ENCODE measurements at places on chromosomes 16 and 17.

DNA sequence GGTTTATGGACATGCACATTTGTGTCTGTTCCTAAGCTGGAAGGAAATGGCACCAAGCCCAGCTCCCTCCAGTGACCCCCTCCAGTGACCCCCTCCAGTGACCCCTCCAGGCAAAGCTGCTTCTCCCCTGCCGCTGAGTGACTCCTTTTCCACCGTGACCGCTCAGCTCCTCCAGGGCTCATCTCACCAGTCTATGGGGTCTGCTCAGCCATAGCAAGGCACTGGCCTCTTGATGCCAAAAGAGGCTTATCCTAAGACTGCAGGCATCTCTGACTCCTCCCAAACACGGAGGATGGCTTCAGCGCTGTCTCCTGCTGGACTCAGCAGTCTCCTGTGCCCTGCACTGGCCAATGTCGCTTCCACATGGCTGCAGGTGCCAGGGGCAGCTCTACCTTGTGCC lies 35.3 kb downstream of the FA2H start:
- DNase-seq: no peak

- DNase-seq: no peak
Measured at GRCh38 chr17:76417499-76418143, 33.2 kb downstream of the SPHK1 start.

- DNase-seq: no peak
Measured at GRCh38 chr17:43613917-43614316, 47.8 kb downstream of the MEOX1 start.

- DNase-seq: peak; percentile 87
Measured at GRCh38 chr17:82216301-82217119, 3.9 kb upstream of the CCDC57 start.

- DNase-seq: no peak
Measured at GRCh38 chr16:29784157-29784556, 6.1 kb downstream of the ZG16 start.

DNA sequence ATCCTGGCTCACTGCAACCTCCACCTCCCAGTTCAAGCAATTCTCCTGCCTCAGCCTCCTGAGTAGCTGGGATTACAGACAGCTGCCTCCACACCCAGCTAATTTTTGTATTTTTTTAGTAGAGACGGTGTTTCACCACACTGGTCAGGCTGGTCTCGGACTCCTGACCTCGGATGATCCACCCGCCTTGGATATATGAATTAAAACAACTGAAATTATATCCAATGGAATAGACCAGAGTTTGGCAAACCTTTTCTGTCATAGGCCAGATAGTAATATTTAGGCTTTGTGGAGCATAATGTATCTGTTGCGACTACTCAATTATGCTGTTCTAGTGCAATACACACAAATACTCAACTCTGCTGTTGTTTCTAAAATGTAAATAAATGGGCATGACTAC lies 93.8 kb upstream of the NACA2 start:
- DNase-seq: no peak

GRCh38 chr17:61875285-61875684 lies 12.0 kb upstream of the BRIP1 start:
- no peak for DNase-seq

- DNase-seq: peak; percentile 81
Measured at GRCh38 chr16:87968541-87968940, 17.3 kb downstream of the BANP start.

DNA sequence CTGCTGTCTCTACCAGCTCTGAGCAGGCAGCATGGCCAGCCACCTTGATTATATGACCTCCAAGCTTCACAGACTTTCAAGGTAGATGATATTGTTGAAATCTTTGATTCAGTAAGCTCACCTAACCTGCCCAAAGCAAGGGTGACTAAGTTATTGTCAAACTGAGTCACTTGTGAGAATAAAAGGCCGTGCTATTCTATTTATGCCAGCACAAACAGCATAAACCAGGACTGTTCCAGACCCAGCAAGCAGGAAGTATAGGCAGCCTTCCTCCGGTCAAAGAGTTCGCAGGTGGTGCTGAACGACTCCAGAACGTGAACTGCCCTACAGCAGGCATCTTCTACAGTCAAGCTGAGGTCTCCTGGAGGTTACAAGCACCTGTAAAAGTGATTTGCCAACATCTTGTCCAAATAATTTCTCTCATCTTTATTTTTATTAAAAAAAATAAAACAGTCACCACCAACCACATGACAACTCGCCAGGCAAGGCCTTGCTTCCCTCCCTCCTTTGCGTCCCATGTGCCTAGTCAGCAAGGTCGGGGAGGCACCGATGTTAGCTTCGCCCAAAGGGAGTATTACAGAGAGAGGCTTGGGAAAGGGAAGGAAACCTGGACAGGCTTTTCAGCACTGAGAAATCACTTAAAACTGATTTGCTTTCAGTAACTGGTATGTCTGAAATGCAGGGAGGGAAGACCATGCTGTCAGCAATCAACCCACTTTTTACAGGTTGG lies 10.8 kb downstream of the ARL2BP start:
- DNase-seq: no peak

DNA sequence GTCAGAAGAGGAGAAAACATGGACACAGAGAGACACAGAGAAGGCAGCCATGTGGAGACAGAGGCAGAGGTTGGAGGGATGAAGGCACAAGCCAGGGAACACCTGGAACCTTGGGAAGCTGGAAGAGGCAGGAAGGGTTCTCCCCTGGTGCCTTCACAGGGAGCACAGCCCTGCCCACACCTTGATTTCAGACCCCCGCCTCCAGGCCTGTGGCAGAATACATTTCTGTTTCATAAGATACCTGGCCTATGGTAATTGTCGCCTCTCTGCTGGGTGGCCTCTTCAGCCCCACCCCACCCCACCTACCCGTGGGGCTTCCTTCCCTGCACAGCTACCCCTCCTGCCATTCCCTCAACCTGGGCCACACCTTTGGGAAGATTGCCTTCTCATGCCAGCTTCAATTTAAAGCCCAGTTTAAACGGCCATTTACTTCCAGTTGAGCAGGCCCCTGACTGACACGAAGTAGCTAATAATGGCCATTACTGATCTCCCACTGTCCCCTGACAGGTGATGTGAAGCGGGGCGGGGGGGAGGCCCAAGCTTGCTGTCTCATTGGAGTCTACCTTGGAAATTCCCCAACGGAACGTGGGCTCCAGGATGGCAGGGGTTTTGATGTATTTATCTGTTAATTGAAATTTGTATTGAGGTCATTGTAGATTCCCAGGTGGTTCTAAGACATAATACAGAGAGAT lies 291.7 kb upstream of the FOXF1 start:
- no peak for DNase-seq

DNA sequence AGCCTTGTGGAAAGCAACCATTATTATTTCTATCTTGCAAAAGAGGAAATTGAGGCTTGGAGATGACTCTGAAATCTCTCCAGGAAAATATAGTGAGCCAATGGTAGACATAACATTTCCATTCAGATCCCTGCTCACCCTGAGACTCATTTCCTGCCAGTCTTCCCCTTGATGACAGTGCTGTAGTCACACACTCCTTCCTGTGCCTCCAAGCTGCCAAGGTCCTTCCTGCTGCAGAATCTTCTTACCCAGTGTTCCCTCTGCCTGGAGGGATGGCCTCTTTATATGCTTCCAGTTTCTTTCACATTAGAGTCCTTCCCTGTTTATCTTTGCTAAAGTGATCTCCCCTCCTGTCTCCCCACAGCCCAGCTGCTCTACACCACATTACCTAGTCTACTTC lies 648.1 kb downstream of the TOX3 start:
- no peak for DNase-seq

DNA sequence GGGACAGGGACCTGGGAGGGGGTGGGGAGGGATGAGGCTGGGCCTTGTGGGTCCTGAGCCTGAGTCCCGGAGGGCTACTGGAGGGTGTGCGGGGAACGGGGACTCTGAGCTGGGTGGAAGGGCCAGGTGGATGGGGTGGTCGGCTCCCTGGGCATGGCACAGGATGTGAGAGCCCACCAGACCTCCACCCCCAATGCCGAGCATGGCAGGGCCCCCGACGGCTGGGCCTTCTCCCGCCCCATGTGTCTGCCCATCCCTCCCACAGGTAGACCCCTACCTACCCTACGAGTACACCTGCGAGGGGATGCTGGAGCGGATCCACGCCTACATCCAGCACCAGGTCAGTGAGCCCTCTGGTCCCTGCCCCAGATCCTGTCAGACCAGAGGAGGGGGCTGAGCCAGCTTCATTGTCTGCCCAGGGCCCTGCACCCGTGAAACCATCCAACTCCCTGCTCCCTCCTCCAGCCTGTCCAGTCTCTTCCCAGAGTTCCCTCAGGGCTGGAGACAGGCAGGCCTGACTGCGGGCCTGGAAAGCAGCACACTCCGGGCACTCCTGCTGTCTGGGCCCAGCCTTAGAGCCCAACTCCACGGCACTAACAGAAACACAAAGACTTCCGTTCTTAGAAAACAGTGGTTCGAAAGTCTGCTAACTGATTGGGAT lies 78.0 kb downstream of the MGAT5B start:
- no peak for DNase-seq

GRCh38 chr17:70259400-70259799 lies 90.1 kb downstream of the KCNJ2 start:
- DNase-seq: no peak

GRCh38 chr16:23869052-23869451 lies 33.3 kb downstream of the PRKCB start:
- DNase-seq: no peak

GRCh38 chr17:40558890-40559563 lies 6.2 kb downstream of the CCR7 start:
- no peak for DNase-seq

DNA sequence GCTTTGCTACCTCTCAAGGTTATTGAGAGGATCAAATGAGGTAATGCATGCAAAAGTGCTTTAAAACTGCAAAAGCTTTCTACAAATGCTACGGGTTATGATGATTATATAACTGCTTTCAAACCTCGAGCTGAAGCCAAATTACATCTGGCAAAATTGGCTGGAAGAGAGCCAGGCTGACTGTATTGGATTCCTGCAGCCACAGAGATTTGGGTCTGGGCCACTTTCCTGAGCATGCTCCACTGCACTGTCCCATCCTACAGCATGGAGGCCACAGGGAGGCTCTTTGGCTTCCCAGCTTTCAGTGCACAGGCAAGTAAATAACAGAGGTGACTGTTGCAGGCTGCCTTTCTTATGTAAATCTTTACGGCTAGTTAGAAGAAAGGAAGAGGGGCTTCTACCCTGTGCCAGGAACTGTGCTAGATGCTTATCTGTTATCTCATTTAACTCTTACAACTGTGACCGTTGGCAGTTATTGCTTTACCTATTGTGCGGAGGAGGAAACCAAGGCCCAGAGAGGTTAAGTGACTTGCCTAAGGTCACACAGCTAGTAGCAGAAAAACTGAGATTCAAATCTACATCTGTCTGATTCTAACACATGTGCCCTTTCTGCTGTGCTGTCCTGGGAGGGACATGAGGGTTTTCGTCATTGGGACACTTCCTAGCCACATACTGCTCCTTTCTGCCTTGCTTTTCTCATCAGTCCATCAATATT lies 121.8 kb downstream of the SPACA3 start:
- DNase-seq: peak; percentile 23

- peak; percentile 80 for DNase-seq
Measured at GRCh38 chr17:72387487-72387886, 266.7 kb downstream of the SOX9 start.

- DNase-seq: no peak
Measured at GRCh38 chr16:57276596-57276995, 7.9 kb downstream of the PLLP start.

DNA sequence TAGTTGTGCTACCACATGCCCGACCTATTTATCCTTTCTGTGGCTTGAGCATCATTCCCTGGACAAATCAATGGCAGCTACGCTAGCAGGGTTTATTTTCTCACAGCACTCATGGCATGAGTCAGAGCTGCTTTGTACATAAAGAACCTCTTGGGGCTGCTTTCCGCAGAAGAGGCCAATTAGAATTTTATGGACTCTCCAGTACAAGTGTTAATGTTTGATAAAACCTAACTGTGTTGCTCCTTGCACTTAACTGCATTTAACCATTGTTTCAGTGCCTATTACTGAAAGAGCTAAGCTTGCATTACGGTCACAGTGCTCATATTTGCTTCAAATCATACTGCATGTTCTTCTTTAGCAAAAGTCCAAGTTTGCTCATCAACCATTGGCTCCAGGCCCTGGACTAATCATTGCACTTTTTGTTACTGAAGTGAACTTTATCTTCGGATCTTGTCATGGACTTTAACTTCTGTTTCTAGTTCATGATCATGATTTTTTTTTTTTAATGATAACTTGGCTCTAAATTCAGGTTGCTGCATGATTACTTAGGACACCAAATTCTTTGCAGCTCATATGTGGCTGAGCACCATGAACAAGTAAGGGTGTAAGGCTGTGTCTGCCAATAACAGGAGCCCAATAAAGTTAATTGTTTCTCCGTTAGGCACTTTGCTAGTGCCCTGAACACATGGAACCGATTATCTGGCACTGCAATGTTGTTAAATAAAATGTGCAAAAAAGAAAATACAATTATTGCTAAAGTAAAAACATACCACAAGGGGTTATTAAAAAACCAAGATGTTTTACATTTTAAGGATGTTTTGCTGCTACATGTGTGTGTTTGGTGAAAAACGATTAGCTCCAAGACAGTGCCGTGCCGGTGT lies 492.2 kb downstream of the KCNJ2 start:
- DNase-seq: no peak

DNA sequence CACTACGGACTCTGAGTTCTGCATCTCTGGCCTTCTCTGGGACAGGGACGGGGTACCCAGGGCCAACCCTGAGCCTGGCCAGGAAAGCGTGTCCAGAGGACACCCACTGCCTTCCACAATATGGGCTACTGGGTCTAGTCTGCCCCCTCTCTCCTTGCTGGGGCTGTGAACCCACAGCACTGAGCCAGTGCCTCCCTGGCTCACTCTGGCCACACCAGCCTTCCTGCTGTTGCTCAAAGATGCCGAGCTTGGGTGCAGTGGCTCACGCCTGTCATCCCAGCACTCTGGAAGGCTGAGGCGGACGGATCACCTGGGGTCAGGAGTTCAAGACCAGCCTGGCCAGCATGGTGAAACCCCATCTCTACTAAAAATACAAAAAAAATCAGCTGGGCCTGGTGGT lies 24.8 kb downstream of the PITPNM3 start:
- DNase-seq: no peak
